Inflammatory macrophage treated with lipopolysaccharide for 1 hour (primary cell): ENCODE measurements at places on chromosomes 7 and 10.

DNA sequence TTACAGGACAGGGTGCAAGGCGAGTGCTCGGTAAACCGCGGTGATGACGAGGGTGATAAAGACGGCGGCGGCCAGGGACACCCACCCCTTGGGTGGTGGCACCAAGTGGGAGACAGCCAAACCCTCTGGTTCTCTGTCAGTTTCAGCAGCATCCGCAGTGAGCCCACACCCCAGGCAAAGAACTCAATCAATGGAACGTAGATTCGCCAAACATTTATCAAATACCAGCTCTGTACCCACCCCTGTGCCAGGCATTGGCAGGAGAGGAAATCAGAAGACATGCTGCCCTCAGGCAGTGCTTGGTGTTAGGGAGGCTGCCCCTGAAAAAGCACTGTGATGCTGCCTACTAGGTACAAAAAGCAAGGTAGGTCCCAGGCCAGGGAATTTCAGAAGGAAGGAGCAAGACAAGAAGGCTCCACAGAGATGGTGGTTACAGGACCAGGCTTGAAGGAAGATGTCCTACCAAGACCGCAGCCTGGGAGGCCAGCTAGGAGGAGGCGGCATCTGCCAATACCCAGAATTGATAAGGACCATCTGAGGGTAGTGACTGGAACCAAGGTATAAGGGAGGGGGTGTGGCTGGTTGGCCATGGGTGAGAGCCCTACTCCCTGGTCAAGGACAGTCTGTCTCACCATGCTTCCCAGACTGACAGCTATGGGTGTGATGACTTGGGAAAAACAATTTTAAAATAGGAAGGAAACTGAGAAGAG, 10.2 kb upstream of the PNLIPRP2 start:
- DNase-seq = no peak

DNA sequence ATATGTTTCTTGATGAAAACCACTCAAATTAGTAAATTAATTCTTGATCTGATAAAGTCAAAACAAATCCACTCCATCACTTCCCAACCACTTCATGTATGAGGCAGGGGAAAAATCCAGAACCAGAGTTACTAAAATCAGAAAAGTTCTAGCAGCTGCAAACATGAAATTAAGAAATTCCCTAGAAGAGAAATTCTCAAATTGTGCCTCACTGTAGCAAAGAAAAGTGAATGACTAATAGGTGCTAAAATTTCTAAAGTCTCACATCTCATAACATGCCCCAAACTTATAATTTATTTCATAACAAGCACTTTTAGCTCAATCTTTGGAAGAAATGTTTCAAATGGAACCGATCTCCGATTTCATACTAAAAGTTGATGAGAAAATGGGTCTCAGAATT, 345.0 kb upstream of the AOAH start:
- no peak for DNase-seq

- DNase-seq = no peak
Observed at GRCh38 chr7:40047661-40048060, 86.8 kb downstream of the MPLKIP start.

DNA sequence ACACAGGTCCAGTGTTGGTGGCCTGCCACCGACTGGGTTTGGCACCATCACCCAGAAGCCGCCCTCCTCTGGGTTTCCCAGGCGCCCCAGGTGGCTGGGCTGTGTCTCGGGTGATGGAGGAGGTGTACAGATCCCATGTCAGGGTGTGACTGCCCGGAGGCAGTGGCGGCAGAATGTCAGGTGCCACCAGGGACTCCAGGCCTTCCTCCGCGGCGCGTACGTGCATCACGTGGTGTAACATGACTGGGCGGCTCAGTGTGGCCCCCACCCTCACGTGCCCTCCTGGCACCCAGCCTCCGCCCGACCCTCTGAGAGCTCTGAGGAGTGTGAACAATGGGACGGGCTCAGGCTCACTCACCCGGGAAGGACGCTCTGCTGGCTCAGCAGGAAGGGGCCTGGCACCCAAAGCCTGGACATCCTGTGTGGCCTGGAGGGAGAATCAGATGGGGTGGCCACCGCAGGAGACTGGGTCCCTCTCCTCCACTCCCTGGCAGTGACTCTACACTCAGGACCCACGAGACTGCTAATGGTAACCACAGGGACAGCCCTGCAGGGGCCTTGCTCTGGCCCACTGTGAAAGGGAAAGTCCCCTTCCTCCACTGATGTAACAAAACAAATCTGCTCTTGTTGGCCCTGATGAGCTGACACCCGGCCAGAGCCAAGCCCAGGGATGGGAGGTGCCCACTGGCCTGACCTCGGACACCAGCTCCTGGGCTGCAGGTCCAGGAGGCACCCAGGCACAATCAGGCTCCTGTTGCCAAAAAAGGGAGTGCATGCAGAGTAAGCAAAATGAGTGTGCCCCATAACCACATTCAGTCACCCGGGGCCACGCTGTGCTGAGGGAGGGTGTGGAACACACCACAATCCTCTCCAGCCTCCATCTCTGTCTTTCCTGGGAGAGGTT, 164.8 kb downstream of the PRKAG2 start:
- no peak for DNase-seq

DNA sequence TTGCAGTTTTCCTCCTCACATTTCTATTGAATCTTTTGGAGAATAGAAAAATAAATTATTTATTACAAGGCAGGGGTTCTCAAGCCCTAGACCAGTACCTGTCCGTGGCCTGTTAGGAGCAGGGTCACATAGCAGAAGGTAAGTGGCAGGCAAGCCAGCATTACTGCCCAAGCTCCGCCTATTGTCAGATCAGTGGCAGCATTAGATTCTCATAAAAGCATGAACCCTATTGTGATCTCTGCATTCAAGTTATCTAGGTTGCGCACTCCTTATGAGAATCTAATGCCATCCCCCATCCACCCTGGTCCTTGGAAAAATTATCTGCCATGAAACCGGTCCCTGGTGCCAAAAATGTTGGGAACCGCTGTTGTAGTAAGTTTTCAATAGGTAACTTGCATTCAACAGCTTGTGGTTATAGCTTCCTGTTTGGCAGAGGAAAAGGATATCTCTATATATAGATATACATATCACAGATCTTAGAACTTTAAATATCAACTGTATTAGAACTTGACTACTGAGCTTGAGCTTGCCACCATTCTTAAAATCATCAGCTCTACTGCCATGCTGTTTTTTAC, 165.1 kb downstream of the AHR start:
- DNase-seq = no peak

- DNase-seq = no peak
Observed at GRCh38 chr7:12377406-12377805, 26.3 kb downstream of the VWDE start.

DNA sequence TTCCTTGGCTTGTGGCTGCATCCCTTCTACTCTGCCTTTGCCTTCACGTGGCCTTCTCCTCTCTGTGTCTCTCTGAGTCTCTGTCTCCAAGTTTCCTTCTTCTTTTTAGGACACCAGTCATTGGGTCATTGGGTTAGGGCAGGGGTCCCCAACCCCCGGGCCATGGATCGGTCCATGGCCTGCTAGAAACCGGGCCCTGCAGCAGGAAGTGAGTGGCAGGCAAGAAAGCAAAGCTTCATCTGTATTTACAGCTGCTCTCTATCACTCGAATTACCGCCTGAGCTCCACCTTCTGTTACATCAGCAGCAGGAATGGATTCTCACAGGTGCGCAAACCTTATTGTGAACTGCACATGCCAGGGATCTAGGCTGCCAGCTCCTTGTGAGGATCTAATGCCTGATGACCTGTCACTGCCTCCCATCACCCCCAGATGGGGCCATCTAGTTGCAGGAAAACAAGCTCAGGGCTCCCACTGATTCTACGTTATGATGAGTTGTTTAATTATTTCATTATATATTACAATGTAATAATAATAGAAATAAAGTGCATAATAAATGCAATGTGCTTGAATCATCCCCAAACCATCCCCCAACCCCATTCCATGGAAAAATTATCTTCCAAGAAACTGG, 47.9 kb upstream of the DOCK1 start:
- DNase-seq = no peak

- DNase-seq = no peak
Observed at GRCh38 chr10:62261666-62262065, 7.0 kb downstream of the RTKN2 start.

- DNase-seq = no peak
Observed at GRCh38 chr7:67821116-67821515, 824.5 kb downstream of the TYW1 start.

- DNase-seq = peak; percentile 45
Observed at GRCh38 chr10:119652361-119652730, 1.2 kb downstream of the BAG3 start.

DNA sequence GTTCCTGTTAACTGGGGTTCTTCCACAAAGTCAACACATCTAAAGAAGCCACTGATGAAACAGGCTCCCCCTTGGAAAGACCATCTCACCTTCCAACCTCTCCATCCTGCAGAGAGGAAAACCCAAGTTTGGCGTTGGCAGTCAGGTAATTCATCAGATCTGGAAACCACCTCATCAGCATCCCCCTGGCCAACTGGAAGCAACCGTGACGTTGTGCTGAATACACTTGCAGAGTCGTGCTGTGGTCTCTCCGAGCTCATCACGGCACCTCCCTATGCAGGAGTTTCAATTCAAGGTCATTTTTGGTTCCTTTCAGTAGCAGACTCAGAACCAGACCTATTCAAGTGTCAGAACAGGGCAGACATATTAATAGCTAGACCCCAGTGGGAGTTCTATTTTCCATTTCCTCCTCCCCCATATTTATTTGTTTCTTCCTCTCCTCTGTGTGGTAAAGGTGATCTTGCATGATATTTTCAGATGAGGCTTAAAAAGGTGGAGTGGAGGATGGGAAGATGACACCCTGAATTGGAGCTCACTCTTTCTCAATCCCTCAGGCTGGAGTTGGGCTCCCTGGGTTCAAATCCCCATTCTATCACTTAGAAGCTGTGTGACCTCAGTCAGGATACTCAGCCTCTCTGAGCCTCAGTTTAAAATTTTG, 149.1 kb upstream of the ADO start:
- DNase-seq = no peak

DNA sequence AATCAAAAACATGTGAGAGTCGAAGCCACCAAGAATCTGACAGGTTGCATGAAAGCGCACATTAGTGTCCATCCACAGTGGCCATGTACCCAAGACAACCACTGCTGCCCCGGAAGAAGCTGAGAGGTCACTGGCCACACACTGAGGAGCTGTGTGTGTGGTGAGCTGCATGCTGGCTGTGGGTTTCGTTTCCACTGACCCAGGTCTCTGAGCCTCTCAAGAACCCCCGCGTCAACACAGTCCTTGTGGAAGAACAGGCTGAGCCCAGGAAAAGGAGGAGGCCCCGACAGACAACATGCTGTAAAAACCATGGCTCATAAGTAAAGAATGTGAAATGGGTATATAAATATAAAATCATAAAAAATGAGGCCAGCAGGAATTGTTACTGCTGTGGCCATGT, 8.2 kb downstream of the VIPR2 start:
- no peak for DNase-seq
